ENCODE measurements at places on chromosomes 7 and 10.

DNA sequence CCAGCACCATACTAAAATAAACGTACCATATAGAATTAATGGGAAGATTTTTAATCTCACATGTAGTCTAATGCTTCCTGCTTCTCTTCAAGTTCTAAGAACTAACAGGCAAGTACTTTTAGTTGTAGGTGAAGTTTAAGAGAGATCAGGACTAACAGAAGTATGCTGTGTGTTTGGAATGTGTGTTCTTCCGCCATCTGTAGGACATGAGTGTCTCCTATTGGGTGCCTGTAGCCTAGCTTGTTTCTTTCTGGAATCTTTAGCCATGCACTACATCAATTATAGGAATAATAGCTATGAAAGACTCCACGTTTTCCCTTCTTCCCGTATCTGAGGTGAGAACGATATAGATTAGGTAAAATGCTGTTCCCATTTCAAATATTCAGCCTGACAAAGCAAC, 140.2 kb upstream of the AHR start:
- no peak for DNase-seq

GRCh38 chr7:75732764-75733630, 5.7 kb downstream of the HIP1 start:
- DNase-seq: no peak

GRCh38 chr7:102273749-102274712, 12.6 kb upstream of the SH2B2 start:
- DNase-seq: no peak

GRCh38 chr7:55770778-55771177, 91.8 kb downstream of the SEPTIN14 start:
- no peak for DNase-seq

GRCh38 chr10:123135415-123136141, at the start of gene HMX3:
HMX3 (plus strand) TSS chr10:123135970; CDS start chr10:123136051, 81 bp downstream.
- no peak for DNase-seq

GRCh38 chr7:142442396-142442795, 184.5 kb upstream of the PRSS58 start:
- DNase-seq: no peak

- DNase-seq: no peak
Observed at GRCh38 chr10:43044961-43045621, 31.8 kb upstream of the RET start.

GRCh38 chr10:52818019-52818418, 45.4 kb upstream of the MBL2 start:
- DNase-seq: peak; percentile 62

GRCh38 chr10:114662646-114663217, 4.7 kb upstream of the ABLIM1 start:
- no peak for DNase-seq

GRCh38 chr7:142916508-142916907, 17.0 kb downstream of the TRPV5 start:
- no peak for DNase-seq

GRCh38 chr10:4632757-4633156, 193.2 kb upstream of the AKR1E2 start:
- no peak for DNase-seq

- no peak for DNase-seq
Observed at GRCh38 chr7:127794136-127794535, 142.1 kb downstream of the SND1 start.

Measured in cerebellar cortex (tissue), 1 donor.